ENCODE measurements at places on chromosomes 6 and 20.

- DNase-seq, result no peak
Observed at GRCh38 chr6:34018961-34019606, 126.8 kb downstream of the GRM4 start.

GRCh38 chr6:46756469-46757213 is 9.9 kb downstream of the ANKRD66 start:
- DNase-seq, result no peak

DNA sequence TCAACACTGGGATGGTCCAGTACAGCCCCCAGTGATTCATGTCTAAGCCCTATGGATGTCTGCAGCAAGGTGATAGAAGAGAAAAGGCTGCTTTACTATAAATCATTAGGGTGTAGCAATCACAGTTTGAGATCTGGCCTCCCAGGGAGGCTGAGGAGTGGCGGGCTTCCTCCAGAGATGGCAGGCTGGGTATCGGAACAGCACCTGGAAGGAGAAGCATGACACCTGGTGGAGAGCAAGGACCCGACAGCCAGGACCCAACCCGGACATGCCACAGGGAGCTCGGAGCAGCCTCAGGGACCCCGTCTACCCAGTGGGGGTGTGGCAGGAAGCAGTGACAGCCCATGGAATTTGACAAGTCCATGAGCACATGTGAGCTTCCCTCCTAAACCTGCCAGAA is 114.8 kb upstream of the CD93 start:
- no peak for DNase-seq

DNA sequence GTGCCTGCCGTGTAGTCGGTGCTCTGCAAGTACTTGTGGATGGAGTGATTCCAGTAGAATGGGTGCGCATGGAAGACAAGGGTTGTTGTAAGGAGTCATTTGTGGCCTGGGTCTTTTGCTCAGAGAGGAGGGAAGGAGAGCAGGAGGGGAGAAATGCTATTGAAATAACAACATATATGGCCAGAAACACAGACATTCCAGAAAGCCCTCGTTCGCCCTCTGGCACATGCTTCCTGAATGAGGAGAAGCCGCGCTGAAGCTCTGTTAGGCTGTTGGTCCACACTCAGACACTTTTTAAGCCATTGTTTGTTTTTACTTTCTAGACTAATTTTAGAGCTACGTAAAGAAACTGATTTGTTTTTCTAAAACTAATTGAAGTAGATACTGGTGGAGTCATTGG is 107.4 kb downstream of the RPP40 start:
- DNase-seq, result no peak

- DNase-seq, result no peak
Observed at GRCh38 chr6:25481267-25481666, 170.7 kb upstream of the SCGN start.

GRCh38 chr6:157904999-157905398 is 76.7 kb upstream of the SYNJ2 start:
- DNase-seq, result no peak

GRCh38 chr6:104736545-104736944 is 123.2 kb downstream of the HACE1 start:
- no peak for DNase-seq

DNA sequence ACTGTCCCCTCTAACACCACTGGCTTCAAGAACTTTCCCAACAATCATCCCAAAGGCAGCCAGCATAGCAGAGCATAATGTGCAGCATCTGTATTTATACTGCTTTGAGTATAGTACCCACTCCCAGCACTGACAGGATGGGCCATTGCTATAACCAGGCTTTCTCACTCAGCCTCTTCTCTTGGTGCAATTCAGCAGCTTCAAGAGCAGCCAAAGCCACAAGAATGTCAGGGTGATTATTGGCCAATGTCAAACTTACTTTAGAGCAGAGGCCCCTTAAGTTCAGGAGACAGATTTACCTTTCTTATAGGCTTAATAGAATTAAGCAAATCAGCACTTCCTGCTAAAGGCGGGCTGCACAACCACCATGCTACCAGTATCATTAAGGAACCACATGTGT is 232.4 kb upstream of the RSPO3 start:
- DNase-seq, result no peak

Data from posterior cingulate gyrus (tissue), 11 donors.